Stimulated activated CD4-positive, alpha-beta T cell treated with anti-CD3 and anti-CD28 coated beads, Interleukin-1b, Interleukin-23, amount 100 ng/mL, for 24 hours (primary cell): ENCODE measurements at places on chromosomes 5 and 9.

- no peak for DNase-seq
These were observed 59.6 kb upstream of the LIFR start for GRCh38 chr5:38615981-38616451.

DNA sequence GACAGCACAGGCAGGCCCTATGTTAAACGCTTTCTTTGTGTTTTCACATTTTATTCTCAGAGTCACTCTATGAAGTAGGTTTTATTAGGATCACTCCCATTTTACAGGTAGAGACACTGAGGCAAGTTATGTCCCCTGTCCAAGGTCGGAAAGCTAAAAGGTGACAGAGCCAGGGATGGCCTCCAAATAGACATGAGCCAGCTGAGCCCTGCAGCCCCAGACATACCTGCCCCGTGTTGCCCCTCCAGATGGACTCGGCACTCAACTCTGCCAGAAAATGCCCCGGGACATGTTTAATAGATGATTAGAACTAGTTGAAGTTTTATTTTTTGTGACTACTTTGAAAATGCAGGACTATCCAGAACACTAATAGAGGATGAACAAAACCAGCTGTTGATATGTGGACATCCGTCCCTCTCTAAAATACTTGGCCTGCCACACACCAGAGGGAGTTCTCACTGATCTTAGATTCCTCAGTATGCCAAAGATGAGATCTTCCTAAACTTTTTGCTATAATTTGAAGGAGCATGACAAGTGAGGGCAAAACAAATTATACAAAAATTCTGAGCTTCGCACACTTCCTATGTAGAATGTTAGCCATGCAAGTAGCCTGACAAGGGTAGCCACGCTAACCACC, 258.6 kb upstream of the ADAMTS16 start:
- no peak for DNase-seq

GRCh38 chr9:18673179-18673578, 199.2 kb downstream of the ADAMTSL1 start:
- no peak for DNase-seq

DNA sequence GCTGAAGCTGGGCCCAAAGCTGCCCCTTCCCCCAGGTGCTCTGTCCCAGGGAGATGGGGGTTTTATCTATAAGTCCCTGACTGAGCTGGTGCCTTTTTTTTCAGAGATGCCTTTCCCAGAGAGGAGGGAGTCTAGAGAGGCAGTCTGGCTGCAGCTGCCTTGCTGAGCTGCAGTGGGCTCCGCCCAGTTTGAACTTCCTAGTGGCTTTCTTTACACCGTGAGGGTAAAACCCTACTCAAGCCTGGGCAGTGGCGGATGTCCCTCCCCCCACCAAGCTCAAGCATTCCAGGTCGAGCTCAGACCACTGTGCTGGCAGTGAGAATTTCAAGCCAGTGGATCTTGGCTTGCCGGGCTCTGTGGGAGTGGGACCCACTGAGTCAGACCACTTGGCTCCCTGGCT, 41.3 kb downstream of the CAVIN4 start:
- DNase-seq: no peak

DNA sequence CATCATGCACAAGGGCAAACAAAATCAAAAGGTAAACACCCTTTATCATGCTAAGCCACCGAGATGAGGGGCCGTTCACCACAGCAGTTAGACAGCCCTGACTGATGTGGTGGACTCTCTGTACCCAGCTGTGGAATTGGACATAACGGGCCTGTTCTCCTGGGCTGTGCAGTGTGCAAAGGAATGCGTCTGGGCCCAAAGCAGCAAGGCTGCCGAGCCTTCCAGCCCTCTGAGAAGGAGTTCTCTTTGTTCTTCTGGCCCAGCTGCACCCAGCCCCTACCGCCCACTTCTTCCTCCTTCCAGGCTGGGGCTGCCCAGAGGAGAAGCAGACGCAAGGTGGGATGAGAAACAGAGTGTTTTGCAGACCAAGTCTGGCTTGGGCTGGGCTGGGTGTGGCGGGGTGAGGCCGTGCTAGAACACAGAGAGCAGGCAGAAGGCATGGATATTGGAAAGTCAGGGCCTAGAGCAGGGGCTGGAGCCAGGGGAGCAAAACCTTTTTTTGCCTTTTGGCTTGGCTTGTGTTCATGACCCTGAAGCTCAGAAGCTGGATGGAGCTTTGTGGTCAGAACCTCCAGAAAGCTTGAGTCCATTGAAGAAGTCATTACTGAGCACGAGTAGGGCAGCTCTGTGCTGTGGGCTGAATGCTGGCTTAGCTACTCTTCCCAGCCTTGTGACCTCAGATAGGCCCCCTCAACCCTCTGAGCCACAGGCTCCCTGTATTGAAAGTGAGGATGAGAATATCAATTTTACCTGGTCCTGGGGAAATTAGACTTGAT, 49.8 kb upstream of the SH3PXD2B start:
- DNase-seq: no peak

GRCh38 chr9:93301291-93301811, 117.4 kb downstream of the WNK2 start:
- no peak for DNase-seq

DNA sequence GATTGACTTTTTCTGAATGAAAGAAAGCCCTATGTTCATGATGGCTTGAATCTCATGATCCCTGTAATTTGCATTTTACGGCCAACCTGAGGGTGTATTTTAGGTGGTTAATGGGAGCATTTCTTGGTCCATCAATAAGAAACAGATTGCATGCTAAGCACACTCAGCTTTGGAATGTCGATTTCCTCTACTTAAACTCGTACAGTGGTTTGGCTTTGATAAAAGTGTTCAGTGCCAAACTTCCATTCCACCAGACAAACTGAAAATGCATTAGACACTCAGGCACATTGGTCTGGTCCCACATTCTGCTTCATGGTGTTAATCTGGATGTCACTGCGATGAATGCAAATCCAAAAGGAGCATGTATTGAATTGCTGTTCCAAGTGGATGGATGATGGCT, 77.0 kb downstream of the VCAN start:
- no peak for DNase-seq

GRCh38 chr9:69221036-69221435, 47.0 kb downstream of the TJP2 start:
- no peak for DNase-seq

DNA sequence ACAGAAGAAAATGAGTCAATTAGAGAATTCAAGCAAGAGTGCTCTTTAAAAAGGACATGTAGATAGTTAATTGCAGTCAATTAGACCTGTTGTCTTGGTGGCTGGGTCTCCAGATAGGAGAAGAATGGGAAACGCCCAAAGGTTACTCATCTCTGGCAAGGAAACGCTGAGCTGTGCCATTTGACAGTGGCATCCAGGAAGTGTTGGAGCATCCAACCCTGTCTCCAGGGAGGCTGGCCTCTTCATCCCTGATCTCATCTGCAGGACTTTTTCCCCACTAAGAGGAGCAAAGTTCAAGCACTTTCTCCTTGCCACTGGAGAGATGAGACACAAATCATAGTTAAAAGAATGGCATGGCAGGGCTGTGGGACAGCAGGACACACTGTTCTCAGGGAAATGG, 111.7 kb upstream of the MSX2 start:
- DNase-seq: no peak

- no peak for DNase-seq
These were observed 329.3 kb downstream of the PIK3R1 start for GRCh38 chr5:68544648-68545552.

DNA sequence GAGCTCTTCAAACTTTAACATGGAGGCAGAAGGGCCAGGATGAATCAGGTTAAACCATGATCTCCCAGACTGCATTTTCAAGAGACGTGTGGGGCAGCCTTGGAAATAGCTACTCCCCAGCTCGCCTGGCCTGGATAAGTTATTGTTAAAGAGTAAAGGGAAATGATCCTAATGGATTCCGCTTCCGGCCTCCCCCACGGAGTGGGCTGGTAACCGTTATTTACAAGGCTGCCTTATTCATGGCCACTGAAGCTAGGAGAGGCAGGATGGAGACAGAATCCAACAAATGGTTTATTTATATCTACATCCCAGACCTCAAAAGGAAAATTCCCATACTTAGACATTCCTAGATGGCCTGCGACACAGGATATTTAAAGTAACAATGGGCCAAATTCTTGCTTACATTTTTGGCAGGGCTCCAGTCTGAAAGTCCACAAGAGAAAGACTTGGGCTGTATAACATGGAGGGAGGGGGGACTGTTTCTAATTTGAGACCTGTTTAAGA, 27.9 kb downstream of the SPRY4 start:
- DNase-seq: no peak

GRCh38 chr5:147780924-147781573, 1.5 kb downstream of the JAKMIP2 start:
- DNase-seq: no peak

GRCh38 chr9:76772686-76773445, 8.6 kb downstream of the PCA3 start:
- DNase-seq: no peak

- DNase-seq: no peak
These were observed 218.0 kb downstream of the PIK3R1 start for GRCh38 chr5:68433526-68433922.

DNA sequence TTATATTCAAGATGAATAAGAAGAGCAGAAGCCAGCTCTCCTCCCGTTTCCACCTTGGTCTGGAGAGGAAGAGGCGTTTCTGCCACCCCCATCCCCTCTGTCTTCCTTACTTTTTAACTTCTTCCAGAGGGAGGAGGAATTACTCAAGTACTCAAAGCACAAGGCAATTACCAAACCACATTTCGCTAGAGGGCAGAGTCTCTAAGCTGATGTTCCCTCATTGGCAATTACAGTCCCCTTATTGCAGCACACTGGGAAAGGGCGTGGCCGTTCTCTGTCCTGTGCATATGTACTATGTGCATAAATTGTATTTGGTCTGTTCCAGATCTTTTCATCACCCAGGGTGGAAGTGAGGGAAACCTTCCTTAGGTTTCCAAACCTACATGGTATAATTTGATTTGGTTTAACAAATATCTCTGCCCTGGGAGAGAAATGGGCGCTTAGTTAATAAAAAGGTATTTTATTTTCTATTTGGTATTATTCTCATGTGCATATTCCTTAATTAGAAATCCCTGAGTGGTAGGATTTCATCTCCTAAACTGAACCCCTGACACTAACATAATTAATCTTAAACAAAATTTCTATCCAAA, 29.8 kb upstream of the ALDOB start:
- DNase-seq: no peak

- DNase-seq: no peak
These were observed 810.4 kb upstream of the GRAMD2B start for GRCh38 chr5:125612776-125613175.

DNA sequence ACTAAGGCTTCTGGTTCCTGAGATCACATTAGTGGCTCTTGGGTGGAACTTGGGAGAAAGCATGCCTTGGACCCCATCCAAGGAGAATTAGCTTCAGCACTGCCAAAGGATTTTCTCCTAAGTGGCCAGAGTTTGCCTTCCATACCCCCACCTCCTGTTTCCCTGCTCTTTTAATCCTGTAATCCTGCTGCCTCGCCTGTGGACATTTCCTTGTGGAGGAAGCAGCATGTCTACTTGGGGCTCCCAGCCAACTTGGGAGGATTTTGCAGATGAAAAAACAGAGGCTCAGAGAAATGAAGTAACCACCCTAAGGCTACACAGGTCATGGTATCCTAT, 1.6 kb downstream of the ARSI start:
- no peak for DNase-seq

- no peak for DNase-seq
These were observed 29.6 kb downstream of the NOTCH1 start for GRCh38 chr9:136516191-136516654.

- DNase-seq: no peak
These were observed 968 bp downstream of the NKD2 start for GRCh38 chr5:1009359-1010180.

DNA sequence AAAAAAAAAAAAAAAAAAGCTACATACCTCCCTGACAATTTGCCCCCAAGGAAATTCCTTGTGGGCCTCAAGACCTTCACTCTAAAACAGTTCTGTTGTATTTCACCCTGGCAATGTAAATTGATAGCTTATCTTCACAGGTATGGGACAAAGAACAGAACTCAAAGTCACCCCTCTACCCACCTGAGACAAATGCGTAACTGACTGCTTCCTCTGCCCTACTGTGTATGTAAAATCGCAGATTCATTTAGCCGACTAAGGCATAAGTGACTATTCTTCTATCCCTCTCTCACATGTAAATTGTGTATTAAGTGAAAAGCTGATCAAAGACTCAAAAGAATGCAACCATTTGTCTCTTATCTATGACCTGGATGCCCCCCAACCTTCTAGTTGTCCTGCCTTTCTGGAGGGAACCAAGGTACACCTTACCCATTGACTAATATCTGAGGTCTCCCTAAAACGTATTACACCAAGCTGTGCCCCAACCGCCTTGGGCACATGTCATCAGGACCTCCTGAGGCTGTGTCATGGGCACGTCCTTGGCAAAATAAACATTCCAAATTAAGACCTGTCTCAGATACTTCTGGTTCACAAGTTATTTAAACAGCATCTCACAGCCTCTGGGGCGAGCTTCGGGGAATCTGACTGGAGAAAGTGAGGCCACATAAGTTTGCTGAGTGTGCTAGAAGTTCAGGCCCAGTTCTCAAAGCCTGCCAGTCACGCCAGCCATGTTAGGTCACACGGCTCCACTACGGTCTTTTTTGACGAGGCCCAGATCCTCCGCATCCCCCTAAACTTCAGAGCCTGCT, 954 bp downstream of the TBCA start:
- no peak for DNase-seq

DNA sequence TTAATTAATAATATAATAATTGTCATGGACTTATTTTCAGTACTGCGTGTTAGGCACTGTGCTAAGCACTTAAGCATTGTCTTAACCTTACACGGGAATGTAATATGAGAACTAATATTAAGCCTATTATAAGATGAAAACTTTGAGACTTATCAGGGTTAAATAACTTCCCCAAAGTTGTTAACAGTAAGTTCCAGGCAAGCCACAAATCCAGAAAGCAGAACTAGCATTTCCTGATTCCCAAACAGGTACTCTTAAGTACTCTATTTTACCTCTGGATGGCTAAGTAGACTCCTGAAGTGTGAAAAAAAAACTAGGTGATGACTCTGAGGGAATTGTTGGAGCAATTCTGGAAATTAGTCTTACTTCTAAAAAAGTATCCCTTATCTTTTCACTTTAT, 23.8 kb downstream of the GABRG2 start:
- no peak for DNase-seq

DNA sequence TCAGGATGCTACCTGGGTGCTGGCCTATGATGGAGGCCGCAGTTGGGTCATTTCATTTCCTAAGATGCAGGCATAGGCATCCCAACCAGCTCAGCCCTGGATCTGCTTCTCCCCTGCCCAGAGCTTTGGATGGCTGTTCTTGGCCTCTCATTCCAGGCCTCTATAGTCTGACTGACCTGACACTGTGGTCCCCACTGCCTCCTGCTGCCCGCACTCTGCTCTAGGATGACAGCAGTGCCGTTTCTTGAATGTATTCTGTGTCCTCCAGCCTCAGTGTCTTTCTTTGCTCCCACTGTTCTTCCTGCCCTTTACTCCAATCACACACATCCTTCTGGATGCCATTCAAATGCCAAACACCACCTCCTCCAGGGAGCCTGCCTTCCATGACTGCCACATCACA, 235.7 kb downstream of the HSPA4 start:
- no peak for DNase-seq

DNA sequence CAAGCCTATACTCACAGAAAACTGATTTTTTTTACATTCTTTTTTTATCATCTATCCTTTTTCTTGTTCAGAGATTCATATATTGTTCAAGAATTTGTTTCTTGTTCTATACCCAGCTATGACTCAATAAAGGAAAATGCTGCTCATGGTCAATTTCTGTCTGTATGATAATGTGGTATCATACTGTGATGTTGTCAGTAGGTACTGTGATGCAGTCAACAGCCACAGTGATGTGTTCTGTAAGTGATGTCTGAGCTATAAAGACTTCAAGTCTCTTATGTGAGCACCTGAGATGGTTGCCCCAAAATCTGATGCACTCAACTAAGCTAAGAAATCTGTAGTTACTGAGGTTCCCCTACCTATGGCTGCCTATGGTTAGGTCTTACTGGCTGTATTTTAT, 294.2 kb upstream of the GRIN3A start:
- DNase-seq: no peak
